ENCODE measurements at places on chromosomes 2 and 18. TPM values are rescaled to one million over a fixed set of nuclear protein-coding genes. Genes with fewer than 3 reads are reported as not detected.

The BZW1 gene
- total RNA-seq = 386 TPM

The SOX11 gene
- not detected for total RNA-seq

The ANKRD53 gene
- not detected for total RNA-seq

The TTR gene
- not detected for total RNA-seq

The GPR75 gene
- 2.0 TPM for total RNA-seq

The MSGN1 gene
- total RNA-seq = not detected

The NCKAP1 gene
- 105 TPM for total RNA-seq

The DNAH6 gene
- total RNA-seq = 0.44 TPM
